ENCODE measurements at places on chromosomes 13 and 19. TPM values are rescaled to one million over a fixed set of nuclear protein-coding genes. Genes with fewer than 3 reads are reported as not detected.

Gene ZNF665
- 2.7 TPM for total RNA-seq

Gene MCF2L
- total RNA-seq = 0.14 TPM

Gene CFAP97D2
- 0.18 TPM for total RNA-seq

Gene PNPLA6
- 115 TPM for total RNA-seq

Gene CEACAM4
- total RNA-seq = not detected

Gene GJA3
- not detected for total RNA-seq

Gene ICAM5
- 0.70 TPM for total RNA-seq

Gene IGFL2
- total RNA-seq = 0.30 TPM

Gene C19orf38
- total RNA-seq = 1.3 TPM

Gene VSTM2B
- total RNA-seq = not detected

Gene POU2F2
- total RNA-seq = 28.1 TPM

Gene EFNA2
- total RNA-seq = not detected

Gene TLE6
- total RNA-seq = 1.0 TPM

Gene BICRA
- 15.8 TPM for total RNA-seq

Gene KLK6
- not detected for total RNA-seq

Gene SYNE4
- 2.6 TPM for total RNA-seq
